SK-MEL-5 (cell line): ENCODE measurements at places on chromosomes 5 and 9. TPM values are rescaled to one million over a fixed set of nuclear protein-coding genes. Genes with fewer than 3 reads are reported as not detected.

Gene NMUR2
- total RNA-seq: not detected in 2 replicates

Gene GPR151
- total RNA-seq: not detected in 2 replicates

DNA sequence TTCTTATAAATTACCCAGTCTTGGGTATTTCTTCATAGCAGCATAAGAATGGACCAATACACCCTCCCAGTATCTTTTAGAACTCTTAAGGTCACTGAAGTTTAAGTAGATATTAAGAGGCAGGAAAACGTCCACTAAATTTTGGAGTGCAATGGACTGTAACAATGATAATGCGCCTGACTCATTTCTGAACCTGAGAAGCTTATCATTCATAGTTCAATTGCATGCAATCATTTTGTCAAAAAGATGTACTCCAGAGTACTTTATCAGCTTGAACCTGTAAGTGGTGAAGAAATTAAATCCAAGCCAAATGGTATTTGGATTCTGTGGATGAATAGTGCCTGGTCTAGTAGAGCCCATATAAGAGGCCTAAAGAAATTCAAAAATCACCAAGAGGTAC is 196.5 kb upstream of the CDH9 start:
- no peak for DNase-seq

- DNase-seq: no peak
Measured at GRCh38 chr5:29498860-29499259, 1694.6 kb upstream of the CDH6 start.

GRCh38 chr5:172107571-172107970 is 80.5 kb downstream of the STK10 start:
- DNase-seq: peak; percentile 11

DNA sequence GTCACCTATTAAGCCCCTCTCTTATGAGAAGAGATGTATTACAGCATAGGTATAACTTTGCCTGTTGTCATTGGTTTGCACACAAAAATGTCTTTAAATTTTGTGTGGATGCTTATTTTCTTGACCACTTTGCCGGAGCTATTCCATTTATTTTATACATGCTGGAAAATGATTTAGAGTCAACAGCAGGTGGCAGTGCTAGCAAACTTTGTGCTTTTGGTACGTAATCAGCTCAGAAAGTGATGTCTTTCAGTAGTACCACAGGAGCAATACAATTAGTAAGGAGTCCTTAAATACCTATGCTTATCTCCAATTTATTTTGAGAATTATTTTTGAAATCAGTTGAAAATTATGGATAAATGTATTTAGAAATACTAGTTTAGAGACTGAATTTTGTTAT is 19.8 kb upstream of the NUDT12 start:
- peak; percentile 74 for DNase-seq

- no peak for DNase-seq
Measured at GRCh38 chr5:87650284-87650683, 237.6 kb upstream of the CCNH start.

DNA sequence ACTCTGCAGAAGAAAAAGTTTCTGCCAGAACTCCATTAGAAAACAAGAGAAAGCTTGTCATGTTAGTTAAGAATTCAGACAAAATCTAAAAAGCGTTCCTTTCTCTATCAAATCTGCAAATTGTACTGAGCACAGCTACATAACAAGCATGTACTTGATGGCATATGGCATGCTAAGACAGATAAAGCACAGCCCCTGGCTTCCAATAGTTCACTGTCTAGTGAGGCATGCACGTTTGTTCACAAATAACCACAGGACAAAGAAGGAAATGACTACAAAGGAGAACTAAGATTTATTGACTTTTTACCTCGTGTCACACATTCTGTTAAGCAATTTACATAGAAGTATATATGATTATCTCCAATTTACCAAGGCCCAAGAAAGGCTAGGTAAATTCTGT is 518.2 kb upstream of the TLE4 start:
- DNase-seq: no peak

DNA sequence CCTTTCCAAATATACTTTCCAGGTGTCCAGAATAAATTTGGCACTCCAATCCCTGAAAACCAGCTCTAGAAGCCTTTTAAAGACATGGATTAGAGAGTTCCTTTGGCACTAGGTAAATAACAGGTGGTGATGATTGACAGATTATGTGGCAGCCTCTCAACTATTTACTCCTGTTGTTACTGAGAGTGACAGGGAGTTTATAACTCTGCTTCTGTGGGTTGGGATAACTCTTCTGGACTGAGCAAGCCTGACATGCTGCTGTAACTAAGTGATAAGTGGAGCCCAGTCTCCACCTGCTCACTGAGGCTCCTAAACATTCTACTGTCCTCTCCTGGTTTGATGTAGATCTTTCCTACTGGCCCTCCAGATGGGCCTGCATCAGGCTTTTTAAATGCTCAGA is 693.2 kb upstream of the FTMT start:
- no peak for DNase-seq
